ENCODE measurements at places on chromosomes 12 and 14.

DNA sequence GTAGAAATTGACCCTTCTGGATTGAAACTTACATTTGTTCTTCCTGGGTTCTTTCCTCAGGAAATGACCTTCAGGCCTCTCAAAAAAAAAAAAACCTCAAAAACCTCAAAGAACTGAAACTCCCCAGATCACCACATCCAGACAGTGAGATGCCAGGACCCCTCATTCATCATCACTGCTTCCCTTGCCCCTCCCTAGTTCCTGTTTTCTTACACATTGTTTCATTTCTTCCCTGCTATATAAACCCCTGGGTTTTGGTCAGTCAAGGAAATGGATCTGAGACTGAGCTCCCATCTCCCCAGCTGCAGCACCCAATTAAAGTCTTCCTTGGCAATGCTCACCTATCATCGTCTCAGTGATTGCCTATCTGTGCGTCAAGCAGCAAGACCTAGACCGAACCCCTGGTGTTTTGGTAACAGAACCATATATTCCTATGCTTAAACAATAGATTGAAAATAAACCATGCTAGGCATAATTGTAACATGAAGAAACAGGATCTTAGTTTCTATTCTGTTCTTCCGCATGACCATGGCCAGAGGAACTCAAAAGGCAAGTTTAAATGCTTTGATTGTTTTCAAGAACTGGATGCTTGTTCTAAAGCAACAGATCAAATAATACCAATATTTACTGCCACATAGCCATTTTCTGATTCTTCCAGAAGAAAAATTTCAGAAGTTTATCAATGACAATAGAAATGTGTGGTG, 108.0 kb upstream of the MAX start:
- DNase-seq = no peak

DNA sequence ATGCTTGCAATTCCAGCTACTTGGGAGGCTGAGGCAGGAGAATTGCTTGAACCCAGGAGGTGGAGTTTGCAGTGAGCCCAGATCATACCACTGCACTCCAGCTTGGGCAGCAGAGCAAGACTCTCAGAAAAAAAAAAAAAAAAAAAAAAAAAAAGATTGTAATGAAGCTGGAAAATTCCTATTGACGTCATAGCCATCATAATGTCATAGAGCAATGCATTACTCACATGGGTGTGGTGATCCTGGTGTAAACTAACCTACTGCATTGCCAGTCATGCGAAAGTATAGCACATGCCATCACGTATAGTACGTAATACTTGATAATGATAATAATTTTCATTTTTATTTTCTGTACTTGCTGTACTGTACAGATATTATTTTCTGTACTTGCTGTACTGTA, 42.7 kb upstream of the NID2 start:
- no peak for DNase-seq

DNA sequence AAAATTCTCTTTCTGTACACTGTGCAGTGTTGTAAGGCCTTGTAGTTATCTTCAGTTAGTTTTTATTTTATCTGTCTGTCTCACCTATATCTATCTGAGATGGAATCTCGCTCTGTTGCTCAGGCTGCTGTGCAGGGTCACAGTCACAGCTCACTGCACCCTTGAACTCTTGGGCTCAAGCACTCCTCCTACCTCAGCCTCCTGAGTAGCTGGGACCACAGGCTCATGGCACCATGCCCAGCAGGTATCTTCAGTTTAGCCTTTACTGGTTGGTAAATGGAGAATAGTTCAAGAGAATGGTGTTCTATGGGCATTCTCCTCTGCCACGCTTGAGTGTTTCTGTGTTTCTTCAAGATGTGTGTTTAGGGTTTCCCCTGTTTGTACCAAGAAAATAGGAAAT, 13.6 kb downstream of the TULP3 start:
- no peak for DNase-seq

DNA sequence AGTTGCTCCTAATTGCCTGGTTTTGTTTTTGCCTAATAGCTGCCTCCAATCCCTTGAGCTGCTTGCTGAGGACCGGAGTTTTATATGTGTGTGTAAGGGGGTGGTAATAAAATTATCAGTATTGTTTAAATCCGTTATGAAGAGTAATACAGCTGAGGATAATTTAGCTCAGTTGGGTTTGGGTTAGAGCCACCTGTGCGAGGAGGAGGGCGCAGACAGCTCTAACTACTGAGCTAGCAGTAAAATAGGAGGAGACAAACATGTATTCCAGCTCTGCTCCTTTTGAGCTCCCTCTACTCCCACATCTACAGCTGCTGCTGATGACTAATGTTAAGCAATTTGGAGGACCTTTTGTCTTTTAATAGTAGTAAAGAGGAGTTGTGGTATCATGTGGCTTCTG, 61.5 kb downstream of the SPATS2 start:
- DNase-seq = no peak

- no peak for DNase-seq
Measured at GRCh38 chr12:107415834-107416233, 269.8 kb upstream of the PWP1 start.

DNA sequence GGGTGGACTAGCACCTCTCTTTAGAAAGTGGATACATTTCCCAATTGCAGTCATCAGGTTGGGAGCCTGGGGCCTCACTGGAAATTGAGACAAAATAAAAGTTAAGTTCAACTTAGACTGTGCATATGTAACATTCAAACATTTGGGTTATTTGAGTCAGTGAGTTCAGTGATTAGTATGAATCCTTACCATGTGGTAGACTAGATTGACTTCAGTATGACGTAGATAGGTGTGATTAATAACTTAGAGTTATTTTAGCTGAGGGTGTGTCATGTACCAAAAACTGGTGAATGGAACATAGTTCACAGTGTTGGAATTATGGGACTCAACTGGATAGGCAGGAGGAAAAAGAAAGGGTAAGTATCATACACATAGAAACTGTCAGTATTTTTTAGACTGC, 8.0 kb upstream of the SSTR1 start:
- no peak for DNase-seq

- no peak for DNase-seq
Measured at GRCh38 chr14:52951681-52952554, 1.1 kb upstream of the FERMT2 start.

- no peak for DNase-seq
Measured at GRCh38 chr12:105840384-105840783, 298.4 kb downstream of the NUAK1 start.

DNA sequence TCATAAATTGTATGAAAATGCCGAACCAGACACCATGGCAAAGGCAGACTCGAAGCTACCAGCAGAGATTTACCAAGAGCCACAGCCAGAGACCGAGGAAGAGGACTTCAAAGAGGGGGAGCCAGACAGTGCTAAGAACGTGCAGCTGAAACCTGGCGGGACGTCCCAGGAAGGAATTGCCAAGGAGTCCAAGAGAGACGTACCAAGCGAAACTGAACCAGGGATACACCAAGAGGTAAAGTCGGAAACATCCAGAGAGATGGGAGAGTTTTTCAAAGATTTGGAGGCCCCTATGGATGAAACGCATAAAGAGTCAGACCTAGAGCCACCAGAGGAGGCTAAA, 294 bp downstream of the SAMD15 start:
- no peak for DNase-seq

GRCh38 chr14:30669594-30669993, 47.5 kb downstream of the SCFD1 start:
- DNase-seq = no peak

- DNase-seq = peak; percentile 84
Measured at GRCh38 chr14:74860899-74861733, 14.8 kb downstream of the PROX2 start.

DNA sequence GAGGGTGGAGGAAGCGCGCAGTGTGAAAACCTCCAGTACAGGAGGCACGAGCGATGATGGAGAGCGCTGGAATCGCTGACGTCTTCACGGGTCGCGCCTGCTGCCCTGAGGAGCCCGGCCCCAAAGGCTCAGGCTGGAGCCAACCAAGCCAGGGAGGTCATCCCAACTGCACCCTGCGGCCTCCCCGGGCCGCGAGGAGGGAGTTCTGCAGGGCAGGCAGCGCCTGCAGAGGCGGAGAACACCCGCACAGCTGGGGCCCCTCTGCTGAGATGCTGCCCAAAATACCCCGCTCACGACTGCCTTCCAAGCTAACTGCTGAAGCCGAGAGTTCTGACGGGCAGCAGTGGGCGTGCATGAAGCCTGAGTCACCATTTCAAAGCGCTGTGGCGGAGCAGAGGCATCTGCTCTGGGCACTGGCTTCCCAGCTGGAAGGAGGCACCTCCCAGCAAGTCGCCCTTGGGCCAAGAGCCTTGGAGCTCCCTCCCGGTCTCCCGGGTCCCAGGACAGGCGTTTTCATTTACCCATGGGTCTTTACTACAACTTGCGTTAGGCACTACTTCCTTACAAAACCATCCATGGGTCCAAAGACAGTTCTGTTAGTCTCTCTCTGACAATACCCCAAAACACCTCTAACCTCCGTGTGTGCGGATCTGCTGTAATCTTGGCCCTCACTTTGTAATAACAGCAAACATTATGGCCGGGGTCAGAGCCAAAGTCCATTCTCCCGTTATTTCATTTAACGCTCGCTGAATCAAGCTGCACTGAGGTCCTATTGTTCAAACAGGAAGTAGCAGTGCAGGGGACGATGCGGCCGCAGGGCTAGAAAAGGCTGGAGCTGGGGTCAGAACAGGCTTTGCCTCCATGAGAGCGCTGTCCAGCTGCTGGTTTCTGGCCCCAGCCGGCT, 60.1 kb upstream of the RIMBP2 start:
- peak; percentile 35 for DNase-seq

DNA sequence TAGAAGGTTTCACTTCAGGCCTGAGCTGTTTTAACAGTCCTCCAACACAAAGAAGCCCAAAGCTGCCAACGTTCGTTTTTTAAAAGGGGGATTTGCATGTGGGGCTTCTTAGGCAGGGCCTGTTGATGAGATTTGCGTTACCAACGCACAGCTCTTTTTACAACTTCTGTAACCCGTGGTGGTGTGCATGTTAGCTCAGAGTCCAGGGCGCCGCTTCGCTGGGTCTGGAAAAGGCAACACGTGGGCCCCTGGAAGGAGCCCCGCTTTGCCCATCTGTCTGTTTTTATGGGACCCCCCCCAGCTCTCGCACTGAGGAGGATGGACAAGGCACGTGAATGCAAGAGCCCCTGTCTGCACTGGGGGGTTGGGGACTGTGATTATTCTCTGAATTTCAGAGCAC, 84.0 kb downstream of the ESR2 start:
- DNase-seq = no peak

GRCh38 chr12:7542813-7543212, 39.2 kb upstream of the CD163 start:
- no peak for DNase-seq

DNA sequence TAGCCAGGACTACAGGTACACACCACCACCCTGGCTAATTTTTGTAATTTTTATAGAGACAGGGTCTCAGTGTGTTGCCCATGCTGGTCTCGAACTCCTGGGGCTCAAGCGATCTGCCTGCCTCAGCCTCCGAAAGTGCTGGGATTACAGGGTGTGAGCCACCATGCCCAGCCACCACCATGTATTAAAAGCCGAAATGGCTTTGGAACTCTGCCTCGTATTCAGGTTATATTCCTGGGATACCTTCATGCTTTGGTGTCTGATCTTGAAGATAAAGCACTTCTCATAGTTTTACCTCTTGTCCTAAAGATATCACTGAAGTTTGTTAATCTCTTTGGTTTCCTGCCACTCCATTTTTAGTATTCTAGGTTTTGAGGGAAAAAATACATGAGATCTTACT, 47.2 kb downstream of the MYO1H start:
- DNase-seq = no peak

DNA sequence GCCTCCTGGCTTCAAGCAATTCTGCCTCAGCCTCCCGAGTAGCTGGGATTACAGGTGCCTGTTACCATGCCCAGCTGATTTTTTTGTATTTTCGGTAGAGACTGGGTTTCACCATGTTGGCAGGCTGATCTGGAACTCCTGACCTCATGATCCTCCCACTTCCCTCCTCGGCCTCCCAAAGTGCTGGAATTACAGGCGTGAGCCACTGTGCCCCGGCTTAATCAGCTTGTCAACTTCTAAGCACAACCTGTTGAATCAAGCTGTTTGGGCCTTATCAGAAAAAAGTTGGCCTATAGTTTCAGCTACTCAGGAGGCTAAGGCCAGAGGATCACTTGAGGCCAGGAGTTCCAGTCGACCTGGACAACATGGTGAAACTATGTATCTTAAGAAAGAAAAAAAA, 7.9 kb downstream of the MARK3 start:
- no peak for DNase-seq

DNA sequence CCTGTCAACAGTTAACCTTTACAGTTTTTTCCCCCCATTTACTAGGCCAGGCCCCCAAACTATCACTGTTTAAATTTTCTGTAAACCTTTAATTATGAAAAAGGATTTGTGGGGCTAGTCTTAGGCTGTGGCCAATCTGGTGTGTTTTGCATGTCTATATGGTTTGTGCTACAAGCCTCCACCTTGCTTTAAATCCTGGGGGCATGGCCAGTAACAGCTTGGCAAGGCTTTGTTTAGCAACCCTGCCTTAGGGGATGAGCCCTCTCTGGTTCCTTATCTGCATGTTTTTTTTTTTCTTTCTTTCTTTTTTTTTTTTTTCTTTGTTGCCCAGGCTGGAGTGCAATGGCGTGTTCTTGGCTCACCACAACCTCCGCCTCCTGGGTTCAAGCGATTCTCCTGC, 102.7 kb downstream of the KCNMB4 start:
- no peak for DNase-seq

DNA sequence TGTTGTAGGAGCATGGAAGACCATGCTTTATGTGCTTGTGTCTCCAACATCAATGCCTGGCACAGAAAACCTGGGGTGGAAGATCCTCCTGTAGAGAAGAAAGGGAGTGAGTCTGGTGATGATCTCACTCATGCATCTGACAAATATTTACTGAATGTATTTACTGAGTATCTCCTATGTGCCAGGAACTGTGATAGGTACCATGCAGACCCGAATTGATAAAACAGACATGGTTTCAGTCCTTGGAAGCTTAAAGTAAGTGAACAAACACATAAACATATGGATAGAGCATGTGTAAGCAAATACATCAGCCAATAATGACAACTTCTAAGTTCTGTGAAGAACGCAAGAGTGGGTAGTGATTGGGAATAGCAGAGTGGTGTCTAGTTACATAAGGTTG, 117.0 kb upstream of the CCDC198 start:
- DNase-seq = no peak

DNA sequence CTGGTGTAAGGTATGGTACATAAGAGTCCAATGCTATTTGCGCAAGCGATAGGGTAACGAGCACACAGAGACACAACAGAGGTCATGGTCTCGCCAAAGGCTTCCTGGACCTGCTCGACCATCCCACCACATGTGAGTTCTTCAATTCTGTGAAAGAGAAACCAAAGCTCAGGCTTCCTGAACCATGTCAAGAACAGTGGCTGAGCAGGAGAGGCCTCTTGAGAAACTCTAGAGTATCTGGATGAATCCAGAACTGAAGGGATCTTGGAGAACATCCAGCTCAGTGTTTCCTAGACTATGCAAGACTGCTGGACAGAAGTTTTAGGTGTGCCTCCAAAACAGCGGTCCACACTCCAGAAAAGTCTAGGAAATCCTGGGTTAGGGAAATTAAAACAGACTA, 114.5 kb downstream of the TRAFD1 start:
- DNase-seq = no peak

DNA sequence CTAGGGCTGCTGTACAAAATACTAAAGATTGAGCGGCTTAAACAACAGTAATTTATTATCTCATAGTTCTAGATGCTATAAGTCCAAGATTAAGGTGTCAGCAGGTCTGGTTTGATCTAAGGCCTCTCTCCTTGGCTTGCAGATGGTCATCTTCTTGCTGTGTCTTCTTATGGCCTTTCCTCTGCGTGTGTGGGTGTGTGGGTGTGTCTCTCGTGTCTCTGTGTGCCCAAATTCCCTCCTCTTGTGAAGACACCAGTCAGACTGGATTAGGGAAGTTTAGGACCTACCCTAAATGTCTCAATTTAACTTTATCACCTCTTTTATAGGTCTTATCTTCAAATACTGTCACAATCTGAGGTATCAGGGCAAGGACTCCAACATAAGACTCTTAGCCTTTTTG, 28.3 kb downstream of the DDHD1 start:
- DNase-seq = no peak

Measured in activated T-helper 1 cell treated with anti-CD3 and anti-CD28 coated beads, Interleukin-2, amount 50 U/mL, for 16 hours (primary cell).